ENCODE measurements at places on chromosomes 6 and 20.

DNA sequence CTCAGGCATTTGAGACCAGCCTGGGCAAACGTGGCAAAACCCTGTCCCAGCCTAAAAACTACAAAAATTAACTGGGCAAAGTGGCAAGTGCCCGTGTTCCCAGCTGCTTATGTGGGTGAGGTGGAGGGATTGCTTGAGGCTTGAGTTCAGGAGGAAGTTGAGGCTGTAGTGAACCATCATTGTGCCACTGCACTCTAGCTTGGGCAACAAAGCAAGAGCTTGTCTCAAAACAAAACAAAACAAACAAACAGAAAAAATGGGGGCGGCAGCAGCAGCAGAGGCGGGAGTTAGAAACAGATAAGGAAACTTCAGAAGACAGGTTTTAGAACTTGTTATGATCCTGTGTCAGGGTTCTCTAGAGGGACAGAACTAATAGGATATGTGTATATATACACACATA lies 49.0 kb downstream of the SCAF8 start:
- no peak for DNase-seq

GRCh38 chr6:147561726-147562125 lies 53.2 kb downstream of the SAMD5 start:
- no peak for DNase-seq

GRCh38 chr6:45479834-45480751 lies 102.4 kb upstream of the SUPT3H start:
- no peak for DNase-seq

- DNase-seq: no peak
Measured at GRCh38 chr20:23148731-23149570, 62.8 kb upstream of the CD93 start.

- DNase-seq: no peak
Measured at GRCh38 chr6:145329257-145329656, 406.1 kb downstream of the EPM2A start.

DNA sequence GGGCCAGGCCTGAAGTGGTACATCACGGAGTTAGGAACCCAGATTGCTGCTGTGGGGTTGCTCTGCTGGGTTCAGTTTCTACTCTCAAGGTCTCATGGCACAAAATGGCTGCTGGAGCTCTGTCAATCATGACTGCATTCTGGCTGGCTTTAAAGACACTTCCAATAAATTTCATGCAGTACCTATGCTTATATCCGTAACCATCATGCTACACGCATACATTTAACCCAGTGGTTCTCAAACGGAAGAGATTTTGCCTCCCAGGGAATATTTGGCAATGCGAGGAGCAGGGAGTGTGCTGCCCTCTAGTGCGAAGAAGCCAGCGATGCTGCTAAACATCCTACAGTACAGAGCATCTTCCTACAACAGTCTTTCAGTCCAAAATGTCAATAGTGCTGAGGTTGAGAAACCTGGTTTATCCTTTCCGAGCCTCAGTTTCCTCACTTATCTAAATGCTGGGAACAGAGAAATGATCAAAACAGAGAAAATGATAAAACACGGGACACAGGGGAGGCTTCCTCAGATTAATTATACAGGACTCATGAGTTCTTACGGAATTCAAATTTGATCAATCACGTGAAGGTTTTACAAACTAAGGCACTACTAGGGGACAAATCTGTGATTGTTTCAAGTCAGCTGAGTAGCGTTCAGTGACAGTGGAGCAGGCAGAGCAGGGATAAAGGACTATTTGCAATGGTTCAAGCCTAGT lies 9.6 kb upstream of the SLC2A10 start:
- DNase-seq: no peak

- DNase-seq: peak; percentile 71
Measured at GRCh38 chr6:28944412-28944865, 20.7 kb upstream of the TRIM27 start.

DNA sequence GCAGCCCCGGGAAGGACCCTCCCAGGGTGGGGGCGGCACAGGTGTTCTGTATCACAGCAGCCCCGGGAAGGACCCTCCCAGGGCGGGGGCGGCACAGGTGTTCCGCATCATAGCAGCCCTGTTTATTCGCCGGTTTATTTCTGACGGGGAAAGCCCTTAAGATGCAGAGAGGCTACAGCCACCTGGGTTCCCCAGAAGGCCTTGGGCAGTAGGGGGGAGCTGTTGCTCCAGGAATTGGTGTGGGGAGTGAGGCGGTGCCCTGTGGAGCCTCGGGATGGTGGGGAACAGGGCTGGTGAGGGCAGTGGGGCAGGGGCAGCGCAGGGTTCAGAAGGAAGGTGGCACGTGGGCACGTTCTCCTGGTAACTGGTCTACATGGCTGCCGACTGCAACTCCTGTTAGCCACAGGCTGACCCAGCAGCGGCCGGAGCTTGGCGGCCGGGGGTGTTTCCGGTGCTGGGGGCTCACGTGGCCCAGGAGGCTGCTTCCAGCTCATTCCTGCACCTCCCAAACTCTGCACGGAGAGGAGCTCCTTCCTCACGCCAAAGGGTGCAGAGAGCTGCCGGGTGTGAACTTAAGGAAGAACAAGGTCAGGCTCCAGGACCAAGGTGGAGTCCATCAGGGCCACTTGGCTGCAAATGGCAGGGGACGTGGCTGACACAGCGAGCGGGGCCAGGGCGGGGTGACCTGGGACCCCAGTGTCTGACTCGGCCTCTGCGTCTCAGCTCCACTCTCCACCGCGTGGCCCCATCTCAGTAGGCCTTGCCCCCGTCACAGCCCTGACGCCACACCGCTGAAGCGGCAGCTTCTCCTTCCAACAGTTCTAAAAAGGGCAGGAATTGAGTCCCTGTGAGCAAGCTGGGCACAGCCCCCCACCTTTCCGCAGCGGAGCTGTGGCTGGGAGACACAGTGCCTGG lies 13.2 kb downstream of the SLCO4A1 start:
- DNase-seq: no peak

- DNase-seq: peak; percentile 33
Measured at GRCh38 chr20:5434116-5434515, 117.4 kb upstream of the PROKR2 start.

- no peak for DNase-seq
Measured at GRCh38 chr6:46452312-46452917, 38.8 kb downstream of the RCAN2 start.

DNA sequence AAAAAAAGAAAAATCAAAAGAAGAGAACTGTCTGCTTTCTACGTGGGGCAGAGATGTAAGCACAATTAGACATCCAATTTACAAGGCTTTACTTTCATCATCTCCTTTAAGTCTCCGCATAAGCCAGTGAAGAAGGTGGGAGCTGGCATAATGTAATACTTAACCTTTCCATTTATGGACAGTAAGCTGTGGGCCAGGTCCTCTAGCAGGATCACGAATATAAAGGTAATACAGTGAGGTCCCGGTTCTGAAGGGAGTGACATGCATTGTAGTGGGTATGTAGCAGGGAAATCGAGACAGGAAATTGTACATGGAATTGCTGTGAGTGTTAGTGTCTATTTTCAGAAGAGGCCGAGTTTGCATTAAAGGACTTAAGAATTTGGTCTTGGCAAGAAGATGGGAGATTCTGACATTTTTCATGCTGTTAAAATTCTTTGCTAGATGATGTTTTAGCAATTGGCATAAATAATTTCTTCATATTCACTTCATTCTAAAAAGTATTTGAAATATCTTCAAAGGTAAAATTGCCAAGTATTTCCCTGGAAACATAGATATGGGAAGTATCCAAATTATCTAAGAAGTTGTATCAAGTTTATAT lies 20.4 kb upstream of the POPDC3 start:
- DNase-seq: no peak
